Naive B cell (primary cell): ENCODE measurements at places on chromosomes 16 and 17. TPM values are rescaled to one million over a fixed set of nuclear protein-coding genes. Genes with fewer than 3 reads are reported as not detected.

The TUBG1 gene
- polyA plus RNA-seq: 5.3 TPM

The NKIRAS2 gene
- polyA plus RNA-seq: 25.0 TPM

The CBX8 gene
- polyA plus RNA-seq: 0.31 TPM

The SLC47A2 gene
- not detected for polyA plus RNA-seq

The SLC6A2 gene
- not detected for polyA plus RNA-seq

The PHOSPHO1 gene
- polyA plus RNA-seq: 0.30 TPM

The ALKBH5 gene
- polyA plus RNA-seq: 140 TPM

The SEZ6 gene
- 1.2 TPM for polyA plus RNA-seq

The NQO1 gene
- 1.3 TPM for polyA plus RNA-seq

The LIMD2 gene
- 688 TPM for polyA plus RNA-seq

The SOX15 gene
- not detected for polyA plus RNA-seq

The LSM12 gene
- 94.8 TPM for polyA plus RNA-seq

The RCVRN gene
- polyA plus RNA-seq: not detected

The ZFP3 gene
- 3.6 TPM for polyA plus RNA-seq

The CA5A gene
- polyA plus RNA-seq: not detected

The LRRC75A gene
- 1.9 TPM for polyA plus RNA-seq

The ASGR2 gene
- polyA plus RNA-seq: not detected

The RAI1 gene
- 1.9 TPM for polyA plus RNA-seq

The KRT15 gene
- polyA plus RNA-seq: not detected

The ACSM2A gene
- not detected for polyA plus RNA-seq

The CCR7 gene
- 622 TPM for polyA plus RNA-seq

The TEKT5 gene
- 0.32 TPM for polyA plus RNA-seq

The PITPNC1 gene
- 12.5 TPM for polyA plus RNA-seq

The EFNB3 gene
- not detected for polyA plus RNA-seq

The LHX1 gene
- polyA plus RNA-seq: not detected

The TMIGD1 gene
- polyA plus RNA-seq: not detected

The NPIPB5 gene
- 35.6 TPM for polyA plus RNA-seq

The SLC5A11 gene
- polyA plus RNA-seq: not detected

The CNGB1 gene
- not detected for polyA plus RNA-seq

The HOXB13 gene
- polyA plus RNA-seq: not detected

The VMP1 gene
- 44.1 TPM for polyA plus RNA-seq

The BCL7C gene
- polyA plus RNA-seq: 29.5 TPM

The DHRS11 gene
- polyA plus RNA-seq: 2.8 TPM

The NOD2 gene
- polyA plus RNA-seq: 0.07 TPM

The ABCC11 gene
- not detected for polyA plus RNA-seq

The UTS2R gene
- not detected for polyA plus RNA-seq

The TSPOAP1 gene
- 0.03 TPM for polyA plus RNA-seq

The MAP2K6 gene
- polyA plus RNA-seq: 5.1 TPM

The KRT38 gene
- polyA plus RNA-seq: not detected

The KRTAP2-3 gene
- polyA plus RNA-seq: not detected

The HNF1B gene
- not detected for polyA plus RNA-seq

The PERCC1 gene
- polyA plus RNA-seq: not detected

The TMEM220 gene
- polyA plus RNA-seq: 3.5 TPM

The ABCC12 gene
- polyA plus RNA-seq: not detected

The ABCA8 gene
- polyA plus RNA-seq: not detected

The ADGRG1 gene
- polyA plus RNA-seq: 0.17 TPM

The ZNF423 gene
- polyA plus RNA-seq: not detected

The CCL1 gene
- polyA plus RNA-seq: not detected

The TMEM235 gene
- polyA plus RNA-seq: not detected

The SNAI3 gene
- 7.4 TPM for polyA plus RNA-seq

The WWP2 gene
- 36.6 TPM for polyA plus RNA-seq

The GAST gene
- polyA plus RNA-seq: not detected

The C16orf74 gene
- 174 TPM for polyA plus RNA-seq

The CDH1 gene
- polyA plus RNA-seq: not detected

The ABCA9 gene
- polyA plus RNA-seq: not detected

The ERAL1 gene
- polyA plus RNA-seq: 44.9 TPM
